Spleen (tissue), 13 donors: ENCODE measurements at places on chromosomes 7 and 10. TPM values are rescaled to one million over a fixed set of nuclear protein-coding genes. Genes with fewer than 3 reads are reported as not detected.

IL2RA gene
- total RNA-seq: 78.7 TPM

- no peak for DNase-seq
- H3K27ac ChIP-seq: no peak overlapping the region
- H3K36me3 ChIP-seq: no peaks in the 10 kb centered on the region
Measured at GRCh38 chr10:81759111-81759510, 115.9 kb upstream of the NRG3 start.

DNA sequence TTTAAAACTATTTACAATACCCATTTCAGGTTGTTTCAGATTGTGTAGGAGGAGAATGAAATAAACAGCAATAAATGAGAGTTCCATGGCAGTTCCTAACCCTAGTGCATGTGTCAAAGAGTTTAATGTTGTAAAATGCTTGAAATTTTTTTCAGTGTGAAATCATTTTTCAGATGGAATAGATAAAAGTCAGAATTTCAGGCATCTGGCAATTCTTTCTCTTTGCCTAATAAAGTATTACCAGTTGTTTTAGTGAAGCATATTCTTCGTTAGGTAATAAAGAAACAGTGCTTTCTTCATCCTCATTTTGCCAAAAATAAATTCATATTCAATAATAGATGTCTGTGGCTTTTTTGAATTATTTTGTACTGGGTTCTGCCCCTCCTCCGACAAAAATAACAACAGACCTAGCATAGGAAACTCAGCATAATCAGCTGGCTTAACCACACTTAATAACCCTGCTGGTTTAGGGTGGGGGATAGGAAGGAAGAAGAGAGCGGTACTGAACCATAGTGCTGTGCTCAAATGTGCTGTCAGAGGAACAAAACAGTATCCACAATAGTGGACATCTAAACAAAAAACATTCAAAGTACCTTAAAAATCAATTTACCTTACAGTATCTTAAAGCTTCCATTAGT is 39.1 kb downstream of the MINDY3 start:
- H3K4me1 ChIP-seq: no peaks in the 10 kb centered on the region
- peaks cover 13% of the 10 kb centered on the region for H3K36me3 ChIP-seq
- no peak overlapping the region for H3K27ac ChIP-seq
- H3K27me3 ChIP-seq: no peaks in the 10 kb centered on the region

- H3K27me3 ChIP-seq: no peaks in the 10 kb centered on the region
- no peak for DNase-seq
- no peak overlapping the region for H3K4me3 ChIP-seq
- peaks cover 5% of the 10 kb centered on the region for H3K4me1 ChIP-seq
- peak overlapping the region; percentile 29 for H3K27ac ChIP-seq
Measured at GRCh38 chr7:55099821-55100543, 81.2 kb downstream of the EGFR start.

GRCh38 chr7:1367501-1368183 is 91.6 kb downstream of the MICALL2 start:
- H3K4me3 ChIP-seq: no peak overlapping the region
- H3K27ac ChIP-seq: no peak overlapping the region
- H3K4me1 ChIP-seq: peaks cover 9% of the 10 kb centered on the region
- peaks cover 55% of the 10 kb centered on the region for H3K27me3 ChIP-seq
- no peak for DNase-seq
- no peaks in the 10 kb centered on the region for H3K36me3 ChIP-seq

- no peaks in the 10 kb centered on the region for H3K36me3 ChIP-seq
- no peak overlapping the region for H3K4me3 ChIP-seq
- peak overlapping the region; percentile 35 for H3K27ac ChIP-seq
- no peak for DNase-seq
Measured at GRCh38 chr10:102669206-102670064, 25.2 kb downstream of the TRIM8 start.
